Tibial nerve (tissue), 4 donors: ENCODE measurements at places on chromosomes 6 and 20. TPM values are rescaled to one million over a fixed set of nuclear protein-coding genes. Genes with fewer than 3 reads are reported as not detected.

DNA sequence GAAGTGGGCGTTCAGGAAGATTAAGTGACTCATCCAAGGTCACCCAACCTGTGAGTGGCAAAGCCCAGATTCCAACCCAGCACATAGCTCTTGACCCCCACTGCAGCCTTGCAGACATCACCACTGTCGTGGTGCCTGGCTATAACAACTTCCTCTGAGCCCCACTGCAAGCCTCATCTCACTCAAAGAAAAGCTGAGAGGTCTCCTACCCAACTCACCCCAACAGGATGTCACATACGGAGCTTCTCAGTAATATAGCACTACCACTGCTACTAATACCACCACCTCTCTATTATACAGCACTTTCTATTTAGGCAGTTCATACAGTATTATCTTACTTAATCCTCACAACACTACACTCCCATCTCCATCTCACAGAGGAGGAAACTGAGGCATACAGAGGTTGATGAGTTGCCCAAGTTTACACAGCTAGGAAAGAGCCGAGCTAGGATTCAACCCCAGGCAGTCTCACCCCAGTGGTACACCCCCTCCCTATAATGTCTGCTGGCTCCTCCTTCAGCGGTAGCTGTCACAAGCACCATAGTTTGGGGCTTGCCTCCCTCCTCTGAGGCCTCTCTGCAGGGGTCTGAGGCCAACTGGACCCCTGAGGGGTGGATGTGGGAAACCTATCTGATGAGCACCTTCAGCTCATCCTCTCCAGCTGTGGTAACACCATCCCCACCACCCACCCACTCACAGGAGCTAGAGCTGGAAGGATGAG, 19.5 kb downstream of the TFEB start:
- no peak for DNase-seq

GRCh38 chr6:98142839-98143238, 691.5 kb upstream of the POU3F2 start:
- DNase-seq: no peak

The GTSF1L gene
- total RNA-seq: not detected

- no peak for DNase-seq
Measured at GRCh38 chr6:34522761-34523160, 33.4 kb downstream of the SPDEF start.

- DNase-seq: no peak
Measured at GRCh38 chr6:47103931-47104330, 61.8 kb upstream of the ADGRF1 start.

DNA sequence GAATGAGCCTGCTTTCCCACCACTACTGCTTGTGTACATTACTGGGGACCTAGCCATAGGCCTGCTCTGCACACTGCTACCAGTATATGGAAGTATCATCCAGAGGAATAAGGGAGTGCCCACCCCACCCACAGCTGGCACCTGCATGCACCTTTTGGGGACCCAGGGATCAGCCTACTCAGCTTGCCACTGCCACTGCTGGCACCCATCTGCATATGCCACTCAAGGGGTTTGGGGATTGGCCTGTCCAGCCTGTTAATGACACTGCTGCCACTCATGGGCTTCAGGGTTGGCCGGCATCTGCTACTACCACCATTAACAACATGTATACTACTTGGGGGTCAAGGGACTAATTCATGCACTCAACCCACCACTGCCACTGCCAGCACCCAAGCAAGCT, 832.1 kb downstream of the PHF3 start:
- DNase-seq: no peak

The TTBK1 gene
- total RNA-seq: not detected

- no peak for DNase-seq
Measured at GRCh38 chr6:90413396-90413795, 116.8 kb upstream of the BACH2 start.
